ENCODE measurements at places on chromosomes 7 and 10.

DNA sequence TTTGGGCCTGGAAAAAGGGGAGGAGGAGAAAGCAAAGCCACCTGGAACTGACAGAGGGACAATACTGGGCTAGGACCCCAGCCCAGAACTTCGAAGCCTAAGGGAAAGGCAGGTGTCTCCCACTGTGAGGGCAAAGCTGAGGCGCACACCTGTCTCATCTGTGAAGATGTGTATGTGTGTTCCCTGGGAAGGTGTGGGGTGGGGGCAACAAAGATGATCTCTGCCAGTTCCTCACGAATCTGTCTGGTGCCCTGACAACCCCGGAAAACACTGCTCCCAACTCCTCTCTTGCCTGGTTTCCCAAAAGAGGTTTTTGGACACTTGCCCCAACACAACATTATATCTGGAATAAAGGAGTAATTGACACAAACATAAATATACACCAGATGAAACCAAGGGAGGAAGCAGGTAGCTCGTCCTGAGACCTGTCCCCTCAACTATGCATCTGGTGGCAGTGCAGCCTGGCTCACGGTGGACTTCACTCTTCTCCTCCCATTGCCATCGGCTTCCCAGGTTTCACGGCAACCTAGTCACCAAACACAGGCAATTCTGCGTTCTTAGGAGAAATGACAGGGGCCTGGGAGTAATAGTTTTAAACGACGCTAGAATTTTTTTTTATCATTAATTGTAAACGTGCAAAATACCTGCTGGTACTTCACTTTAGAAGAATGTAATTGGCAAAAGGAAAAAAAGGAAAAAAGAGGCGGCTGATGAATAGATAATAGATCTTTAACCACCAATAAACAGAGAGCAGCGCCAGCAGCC is 1.7 kb upstream of the EMX2 start:
- peak; percentile 46 for DNase-seq

GRCh38 chr7:19105546-19105945 is 11.9 kb downstream of the TWIST1 start:
- DNase-seq, result no peak

DNA sequence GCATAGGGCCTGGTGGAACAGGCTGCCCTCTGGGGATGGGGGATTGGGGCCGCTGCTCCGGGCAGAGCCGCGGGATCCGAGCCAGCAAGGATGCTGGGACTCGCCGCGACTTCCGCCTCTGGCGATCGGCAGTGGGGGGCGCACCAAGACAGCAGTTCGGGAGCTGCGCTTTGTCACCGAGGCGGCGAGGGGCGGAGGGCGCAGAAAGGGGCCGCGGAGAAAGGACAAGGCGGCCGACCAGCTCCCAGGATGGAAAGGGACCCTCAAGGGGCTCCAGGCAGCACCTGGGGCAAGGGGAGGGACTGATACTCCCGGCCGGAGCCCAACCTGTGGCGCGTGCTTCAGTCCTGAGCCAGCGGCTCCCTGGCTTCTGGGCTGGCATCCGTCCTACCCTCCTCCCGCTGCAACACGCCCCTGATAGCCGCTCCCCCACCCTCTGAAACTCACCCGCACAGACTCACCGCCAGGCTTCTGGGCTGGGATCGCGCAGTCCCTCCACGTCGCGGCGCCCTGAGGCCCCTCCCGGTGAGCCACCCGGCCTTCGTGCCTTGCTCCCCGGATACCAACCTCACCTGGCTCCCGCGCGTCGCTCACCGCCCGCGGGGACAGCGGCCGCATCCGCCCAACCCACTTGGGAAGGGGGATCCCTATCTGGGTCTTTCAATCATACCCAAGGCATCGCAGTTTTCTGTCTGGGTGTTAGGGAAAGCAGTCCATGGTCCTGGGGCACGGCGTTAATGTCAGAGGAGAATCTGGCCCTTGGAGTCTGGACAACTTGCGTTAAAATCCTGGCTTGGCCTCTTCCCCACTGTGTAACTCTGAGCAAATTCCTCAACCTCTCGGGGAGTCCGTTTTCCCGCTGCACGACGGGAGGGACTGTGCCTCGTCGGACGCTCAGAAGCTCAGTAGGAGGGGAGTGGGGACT is 7.0 kb upstream of the EVX1 start:
- DNase-seq, result peak; percentile 87

- no peak for DNase-seq
These were observed 28.6 kb downstream of the SEC61A2 start for GRCh38 chr10:12158111-12158510.

GRCh38 chr10:86233131-86233530 is 133.5 kb downstream of the GRID1 start:
- no peak for DNase-seq
